ENCODE measurements at places on chromosomes 13 and 19.

GRCh38 chr13:35714588-35715377, 238.3 kb upstream of the MAB21L1 start:
- DNase-seq: no peak

DNA sequence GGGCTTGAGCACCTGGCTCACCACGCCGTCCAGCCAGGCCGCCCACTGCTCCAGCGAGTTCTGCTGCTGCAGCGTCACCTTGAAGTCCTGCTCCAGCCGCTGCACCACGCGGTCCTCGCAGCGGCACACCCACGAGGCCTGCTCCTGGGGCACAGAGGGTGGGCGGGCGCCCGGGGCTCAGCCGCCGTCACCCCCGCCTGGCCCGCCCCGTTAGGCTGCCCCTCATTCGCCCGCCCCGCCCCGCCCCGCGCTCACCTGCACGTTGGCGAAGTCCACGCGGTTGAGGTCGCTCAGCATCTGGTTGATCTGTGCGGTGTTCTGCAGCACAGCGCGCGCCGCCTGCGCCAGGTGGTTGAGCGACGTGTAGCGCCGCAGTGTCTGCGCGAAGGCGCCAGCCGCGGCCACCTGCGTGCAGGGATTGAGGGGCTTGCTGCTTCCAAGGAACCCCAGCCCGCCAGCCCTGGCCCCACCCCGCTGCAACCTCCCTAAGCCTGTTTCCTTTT, 11.3 kb downstream of the DCAF15 start:
- no peak for DNase-seq

GRCh38 chr13:37716420-37717195, 118.0 kb upstream of the POSTN start:
- DNase-seq: no peak

DNA sequence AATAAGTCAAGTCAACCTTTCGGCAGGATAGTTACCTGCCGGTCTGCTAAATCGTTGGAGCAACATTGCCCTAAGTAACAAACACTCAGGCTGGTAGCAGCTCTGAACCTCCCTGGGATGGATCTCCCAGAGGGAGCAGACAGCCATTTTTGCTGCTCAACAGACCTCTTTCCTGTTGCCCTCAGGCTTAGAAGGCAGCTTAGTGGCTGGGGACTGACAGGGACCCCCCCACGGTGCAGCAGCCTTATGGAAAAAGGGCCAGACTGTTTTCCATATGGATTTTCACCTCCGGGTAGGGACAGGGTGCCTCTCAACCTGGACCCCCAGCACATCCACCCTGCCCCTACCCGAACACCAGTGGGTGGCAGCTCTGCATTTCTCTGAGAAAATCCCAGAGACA, 49.7 kb downstream of the UBL3 start:
- no peak for DNase-seq

- DNase-seq: no peak
Measured at GRCh38 chr13:23639674-23640073, 69.5 kb downstream of the TNFRSF19 start.

- no peak for DNase-seq
Measured at GRCh38 chr13:48749144-48749543, 95.4 kb downstream of the CYSLTR2 start.

DNA sequence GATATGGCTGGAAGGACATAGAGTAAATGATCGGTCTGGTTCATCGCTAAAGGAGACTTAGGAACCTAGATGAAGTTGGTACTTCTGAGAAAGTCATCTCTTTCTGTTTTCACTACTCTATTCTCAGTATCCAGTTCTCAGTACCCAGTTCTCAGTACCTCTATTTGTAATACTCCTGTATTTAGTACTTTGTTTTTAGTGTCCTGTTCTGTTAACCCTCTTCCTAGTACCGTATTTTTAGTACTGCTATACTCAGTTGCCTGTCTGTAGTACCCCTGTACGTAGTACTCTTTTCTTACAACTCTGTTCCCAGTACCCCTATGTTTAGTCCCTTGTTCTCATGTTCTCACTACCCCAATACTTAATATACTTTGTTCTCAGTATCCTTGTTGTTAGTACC, 1.2 kb downstream of the RFXAP start:
- DNase-seq: no peak
